ENCODE measurements at places on chromosomes 3 and 15.

- DNase-seq, result no peak
Measured at GRCh38 chr15:86743283-86743903, 663.7 kb downstream of the AGBL1 start.

- DNase-seq, result no peak
Measured at GRCh38 chr3:14539384-14539741, 779 bp downstream of the GRIP2 start.

DNA sequence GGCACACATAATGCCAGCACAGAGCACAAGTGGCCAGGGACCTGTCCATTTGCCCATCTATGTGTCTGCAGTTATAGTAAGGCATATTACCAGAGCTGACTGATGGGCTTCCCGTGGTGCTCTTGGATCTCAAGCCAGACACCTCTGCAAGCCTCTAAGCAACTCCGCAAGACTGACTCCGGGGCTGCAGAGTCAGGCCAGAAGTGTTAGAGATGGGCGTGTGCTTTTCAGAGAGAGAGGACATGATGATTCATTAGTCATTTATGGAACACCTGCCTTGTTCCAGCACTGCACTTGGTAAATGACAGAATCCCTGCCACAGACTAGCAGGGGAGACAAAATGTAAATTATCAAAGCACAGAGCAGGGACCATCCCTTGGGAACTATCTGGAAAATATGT is 559.0 kb downstream of the PDCD6IP start:
- peak; percentile 29 for DNase-seq

- DNase-seq, result no peak
Measured at GRCh38 chr3:126201168-126201567, 20.8 kb upstream of the ALDH1L1 start.

DNA sequence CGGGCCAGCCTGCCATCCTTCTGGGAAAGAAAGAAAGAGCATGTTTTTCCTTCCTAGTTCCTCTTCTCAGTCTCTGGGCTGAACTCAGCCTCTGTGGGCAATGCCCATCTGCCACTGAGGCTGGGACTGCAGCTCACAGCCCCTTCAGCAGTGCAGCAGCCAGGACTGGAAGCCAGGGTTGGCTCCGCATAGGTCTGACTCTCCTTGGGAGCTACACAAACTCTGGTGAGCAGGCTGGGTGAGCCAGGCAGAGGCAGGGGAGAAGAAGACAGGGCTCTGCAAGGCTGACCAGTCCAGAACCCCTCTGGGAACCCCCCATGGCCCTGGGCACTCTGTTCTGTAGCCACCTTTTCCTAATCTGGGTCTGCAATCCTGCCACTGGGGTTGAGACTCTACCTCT is 3.6 kb downstream of the DISP2 start:
- DNase-seq, result no peak

GRCh38 chr15:93989440-93989998 is 241.8 kb upstream of the MCTP2 start:
- DNase-seq, result no peak

GRCh38 chr15:92749216-92749615 is 93.6 kb upstream of the FAM174B start:
- no peak for DNase-seq

Data from NCI-H345 (cell line).